ENCODE measurements at places on chromosomes 13 and 19. TPM values are rescaled to one million over a fixed set of nuclear protein-coding genes. Genes with fewer than 3 reads are reported as not detected.

The VAV1 gene
- total RNA-seq: 16.2 TPM

The HPN gene
- total RNA-seq: 3.5 TPM

The NAPSA gene
- total RNA-seq: not detected

The RANBP3 gene
- 129 TPM for total RNA-seq

The WBP4 gene
- total RNA-seq: 10.2 TPM

The LILRA6 gene
- total RNA-seq: 0.22 TPM

The KLK8 gene
- 2.2 TPM for total RNA-seq

The DKKL1 gene
- not detected for total RNA-seq

The DCLK1 gene
- 63.8 TPM for total RNA-seq

The SLC15A1 gene
- total RNA-seq: not detected

The OR7C1 gene
- total RNA-seq: 0.30 TPM

GRCh38 chr19:8174706-8175105 is 25.3 kb upstream of the FBN3 start:
- no peak for DNase-seq

- no peak for DNase-seq
Measured at GRCh38 chr19:40739030-40739839, 11.0 kb downstream of the ACTMAP start.

DNA sequence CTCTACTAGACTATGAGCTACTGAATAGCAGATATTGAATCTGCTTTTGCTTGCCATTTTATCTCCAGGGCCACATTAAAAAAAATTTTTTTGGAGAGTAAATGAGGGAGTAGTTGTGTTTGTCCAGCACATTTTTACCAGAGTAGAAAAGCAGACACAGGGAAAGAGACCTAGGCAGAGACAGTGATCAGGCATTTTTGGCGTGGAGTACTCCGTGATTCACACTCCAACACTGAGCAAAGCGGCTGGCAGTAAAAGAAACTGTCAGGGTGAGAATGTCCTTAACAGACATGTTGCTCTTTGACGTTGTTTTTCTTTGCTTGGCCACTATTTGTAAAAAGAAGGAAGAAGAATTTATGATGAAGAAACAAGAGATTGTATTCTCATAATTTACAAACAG is 304.0 kb downstream of the TDRD3 start:
- DNase-seq: no peak

DNA sequence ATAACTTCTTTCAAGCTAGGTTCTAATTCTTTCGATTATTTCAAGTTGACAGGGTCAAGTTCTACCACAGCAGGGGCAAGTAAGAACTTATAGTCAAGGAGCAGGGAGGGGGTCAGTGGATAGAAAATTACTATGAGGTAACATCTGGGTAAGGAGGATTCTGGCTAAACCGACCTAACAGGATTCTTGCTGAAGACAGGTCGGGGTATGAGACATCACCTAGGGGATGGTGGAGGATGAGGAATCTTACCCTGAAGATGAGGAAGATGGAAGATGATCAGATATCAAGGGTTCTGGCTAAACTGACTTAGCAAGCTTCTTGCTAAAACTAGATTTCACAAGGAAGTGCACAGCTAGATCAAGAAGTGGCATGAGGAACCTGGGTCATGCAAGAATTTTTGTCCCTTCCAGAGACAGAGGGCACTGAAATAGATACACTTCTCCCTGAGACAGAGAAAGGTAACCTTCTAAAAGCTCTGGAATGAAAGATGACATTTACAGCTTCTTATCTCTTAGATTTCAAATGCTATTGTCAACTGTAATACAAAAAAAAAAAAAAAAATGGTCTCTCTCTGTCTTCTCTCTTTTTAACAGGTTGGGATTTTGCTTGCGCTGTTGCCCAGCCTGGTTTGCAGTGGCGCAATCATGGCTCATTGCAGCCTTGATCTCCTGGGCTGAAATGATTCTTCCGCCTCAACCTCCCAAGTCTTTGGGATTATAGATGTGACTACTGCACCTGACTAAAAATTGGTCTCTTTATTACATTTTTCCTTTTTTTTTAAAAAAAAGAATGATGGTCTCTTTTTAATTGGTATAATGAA is 9.6 kb upstream of the METTL21C start:
- no peak for DNase-seq

- no peak for DNase-seq
Measured at GRCh38 chr13:64083396-64083795, 2667.7 kb upstream of the PCDH20 start.

DNA sequence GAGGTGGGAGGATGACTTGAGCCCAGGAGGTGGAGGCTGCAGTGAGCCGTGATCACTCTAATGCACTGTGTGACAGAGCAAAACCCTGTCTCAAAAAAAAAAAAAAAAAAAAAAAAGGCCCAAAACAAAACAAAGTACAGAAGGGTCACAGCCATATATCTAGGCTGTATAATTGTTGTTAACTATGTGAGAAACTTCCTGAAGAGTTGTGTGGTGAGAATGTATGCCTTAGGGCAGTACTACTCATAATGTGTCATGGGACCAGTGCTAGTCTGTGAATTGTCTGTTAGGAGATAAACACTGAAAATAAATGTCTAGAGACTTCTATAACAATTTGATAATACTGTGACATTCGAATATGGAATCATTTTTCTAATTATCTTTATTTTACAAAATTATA is 43.1 kb downstream of the PAN3 start:
- no peak for DNase-seq

GRCh38 chr13:44396701-44397580 is 23.3 kb downstream of the SERP2 start:
- DNase-seq: no peak

DNA sequence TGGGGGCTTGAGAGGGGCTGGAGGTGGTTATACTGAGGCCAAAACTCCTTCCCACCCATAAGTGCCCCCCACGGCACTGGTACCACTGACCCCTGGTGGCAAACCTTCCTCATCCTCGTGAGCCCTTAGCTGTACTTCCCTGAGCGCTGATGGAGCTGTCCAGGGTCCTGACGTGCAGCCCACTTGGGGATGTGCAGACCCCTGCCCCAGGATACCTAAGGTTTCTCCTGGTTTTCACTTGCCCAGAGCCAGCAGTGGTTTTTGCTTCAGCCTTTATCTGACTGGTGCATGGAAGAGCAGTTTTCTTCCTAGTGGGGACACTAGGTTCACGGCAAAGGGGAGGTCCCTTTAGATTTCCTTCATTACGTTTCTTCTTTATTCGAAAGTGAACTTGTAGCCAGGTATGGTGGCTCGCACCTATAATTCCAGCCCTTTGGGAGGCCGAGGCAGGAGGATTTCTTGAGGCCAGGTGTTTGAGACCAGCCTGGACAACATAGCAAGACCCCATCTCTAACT is 28.7 kb upstream of the KCTD15 start:
- DNase-seq: no peak

GRCh38 chr13:79405501-79405830 is 589 bp downstream of the RBM26 start:
- DNase-seq: peak; percentile 9

GRCh38 chr13:97542102-97542685 is 108.2 kb downstream of the RAP2A start:
- no peak for DNase-seq

- DNase-seq: no peak
Measured at GRCh38 chr13:80058626-80059025, 282.3 kb downstream of the SPRY2 start.

DNA sequence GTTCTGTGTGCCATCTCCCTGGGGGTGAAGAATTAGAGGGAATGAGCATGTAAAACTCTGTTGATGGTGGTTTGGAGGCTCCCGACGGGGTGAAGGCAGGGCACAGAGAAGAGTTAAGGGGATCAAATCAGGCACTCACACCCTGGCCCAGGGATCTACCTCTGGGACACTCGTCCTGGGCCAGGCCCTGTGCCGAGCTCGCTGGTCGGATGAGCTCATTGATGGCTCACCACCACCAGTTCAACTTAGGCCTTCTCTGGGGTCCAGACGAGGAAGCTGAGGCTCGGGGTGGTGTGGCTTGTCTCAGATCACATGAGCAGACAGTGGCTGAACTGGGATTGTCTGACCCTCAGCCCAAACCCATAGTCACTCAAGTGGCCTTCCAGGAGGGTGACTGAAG is 1.6 kb downstream of the NACC1 start:
- DNase-seq: no peak

DNA sequence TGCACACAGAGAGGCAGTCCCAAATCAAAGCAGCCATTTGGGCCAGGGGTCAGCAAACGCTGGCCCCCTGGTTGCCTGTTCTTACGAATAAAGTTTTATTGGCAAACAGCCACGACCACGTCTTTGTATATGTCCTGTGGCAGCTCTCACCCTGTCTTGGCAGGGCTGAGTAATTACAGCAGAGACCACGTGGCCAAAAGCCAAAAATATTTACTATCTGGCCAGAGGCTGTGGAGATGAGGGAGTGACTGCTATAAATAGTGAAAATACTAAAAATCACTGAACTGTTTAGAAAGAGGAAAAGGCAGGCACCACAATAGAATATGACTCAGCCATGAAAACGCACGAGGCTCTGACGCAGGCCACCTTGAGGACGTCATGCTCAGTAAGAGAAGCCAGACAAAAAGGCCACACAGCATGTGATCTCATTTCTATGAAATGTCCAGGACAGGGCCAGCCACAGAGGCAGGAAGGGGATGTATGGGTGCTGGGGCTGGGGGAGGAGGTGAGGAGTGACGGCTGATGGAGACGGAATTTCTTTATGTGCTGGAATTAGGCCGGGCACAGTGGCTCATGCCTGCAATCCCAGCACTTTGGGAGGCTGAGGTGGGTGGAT is 29.4 kb downstream of the SMIM24 start:
- peak; percentile 52 for DNase-seq

GRCh38 chr19:29889702-29890101 is 52.3 kb upstream of the URI1 start:
- DNase-seq: no peak

DNA sequence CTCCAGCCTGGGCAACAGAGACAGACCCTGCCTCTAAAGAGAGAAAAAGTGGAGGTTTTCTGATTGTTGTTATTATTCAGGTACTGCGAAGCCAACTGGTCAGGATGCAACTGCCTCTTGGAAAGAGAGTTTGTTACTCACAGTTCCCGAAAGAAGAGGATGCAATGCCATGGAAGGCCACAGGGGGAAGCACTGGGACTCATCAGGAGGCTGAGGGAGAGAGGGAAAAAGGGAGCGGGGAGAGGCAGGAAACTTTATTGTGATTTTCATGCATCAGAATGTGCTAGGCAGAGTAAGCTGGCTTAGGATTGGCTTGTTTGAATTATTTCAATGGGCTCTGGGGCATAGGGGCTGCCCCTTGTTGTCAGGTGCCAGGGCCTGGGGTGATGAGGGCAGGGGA is 27.6 kb downstream of the MYO9B start:
- DNase-seq: no peak

DNA sequence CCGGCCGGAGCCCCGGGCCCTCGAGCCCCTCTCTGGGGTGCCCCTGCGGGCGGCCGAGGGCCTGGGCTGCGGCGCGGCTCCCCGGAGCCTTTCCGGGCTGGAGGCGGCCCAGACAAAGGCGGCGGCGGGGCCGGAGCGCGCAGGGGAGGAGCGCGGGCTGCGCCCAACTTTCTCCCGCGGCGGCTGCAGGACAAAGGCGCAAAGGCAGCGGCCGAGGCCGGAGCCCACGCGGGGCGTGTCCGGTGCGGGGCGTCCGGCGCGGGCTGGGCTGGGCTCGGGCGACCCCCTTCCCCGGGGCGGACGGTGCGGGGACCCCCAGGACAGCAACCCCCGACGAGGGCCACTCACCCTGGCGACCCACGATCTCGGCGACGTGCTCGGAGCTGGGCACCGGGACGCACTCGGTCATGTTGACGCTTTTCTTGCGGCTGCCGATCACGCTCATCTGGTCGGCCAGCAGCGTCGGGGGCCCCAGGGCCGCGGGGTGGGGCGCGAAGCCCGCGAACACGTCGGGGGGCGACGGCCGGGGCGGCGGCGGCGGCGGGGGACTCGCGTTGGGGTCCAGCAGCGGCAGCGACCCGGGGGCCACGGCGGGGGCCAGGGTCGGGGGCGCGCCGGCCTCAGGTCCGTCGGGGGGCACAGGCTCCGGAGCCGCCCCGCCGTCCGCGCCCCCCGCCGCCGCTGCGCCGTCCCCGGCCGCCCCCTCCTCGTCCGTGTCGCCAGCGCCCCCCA is 843 bp downstream of the MEX3D start:
- no peak for DNase-seq

DNA sequence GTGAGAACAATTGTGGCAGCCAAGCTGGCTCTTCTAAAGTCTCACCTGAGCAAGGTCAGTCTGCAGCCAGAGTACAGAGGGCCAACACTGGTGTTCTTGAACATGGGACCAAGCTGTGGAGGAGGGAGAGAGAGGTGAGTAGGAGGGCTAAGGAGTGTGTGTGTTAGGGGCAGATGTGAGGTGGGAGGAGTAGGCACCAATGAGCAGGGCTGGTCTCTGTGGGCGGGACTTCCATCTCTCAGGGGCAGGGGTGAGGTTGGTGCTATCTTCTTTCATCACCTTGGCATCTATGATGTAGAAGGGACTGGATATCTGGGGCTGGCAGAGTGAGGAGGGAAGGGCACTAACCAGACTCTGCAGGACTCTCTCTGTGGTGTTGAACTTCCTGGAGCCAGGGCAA is 72.4 kb downstream of the MBD3L1 start:
- no peak for DNase-seq

DNA sequence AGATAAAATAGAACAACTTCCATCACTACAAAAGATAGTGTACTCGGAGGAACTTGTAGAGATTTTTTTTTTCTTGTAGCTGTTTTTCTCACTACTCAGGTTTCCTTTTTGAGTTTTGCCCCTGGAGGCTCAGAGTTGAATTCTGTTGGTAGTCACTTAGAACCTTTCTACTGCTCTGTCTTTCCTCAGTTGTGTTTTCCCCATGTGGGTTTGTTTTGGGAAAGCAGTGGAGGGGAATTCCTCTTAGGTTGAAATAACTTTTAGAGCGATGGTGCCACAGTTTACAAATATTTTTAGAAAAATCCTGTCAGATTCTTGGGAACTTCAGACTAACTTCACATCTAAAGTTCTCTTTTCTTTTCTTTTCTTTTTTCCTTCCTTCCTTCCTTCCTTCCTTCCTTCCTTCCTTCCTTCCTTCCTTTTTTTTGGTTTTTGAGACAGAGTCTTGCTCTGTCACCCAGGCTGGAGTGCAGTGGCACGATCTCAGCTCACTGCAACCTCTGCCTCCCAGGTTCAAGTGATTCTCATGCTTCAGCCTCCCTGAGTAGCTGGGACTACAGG is 65.8 kb downstream of the LRCH1 start:
- DNase-seq: no peak

GRCh38 chr19:1133471-1133929 is 29.7 kb downstream of the GPX4 start:
- no peak for DNase-seq

GRCh38 chr13:45162821-45163220 is 38.0 kb downstream of the KCTD4 start:
- no peak for DNase-seq
